Activated CD4-positive, alpha-beta T cell treated with anti-CD3 and anti-CD28 coated beads for 48 hours (primary cell): ENCODE measurements at places on chromosomes 2 and 18.

DNA sequence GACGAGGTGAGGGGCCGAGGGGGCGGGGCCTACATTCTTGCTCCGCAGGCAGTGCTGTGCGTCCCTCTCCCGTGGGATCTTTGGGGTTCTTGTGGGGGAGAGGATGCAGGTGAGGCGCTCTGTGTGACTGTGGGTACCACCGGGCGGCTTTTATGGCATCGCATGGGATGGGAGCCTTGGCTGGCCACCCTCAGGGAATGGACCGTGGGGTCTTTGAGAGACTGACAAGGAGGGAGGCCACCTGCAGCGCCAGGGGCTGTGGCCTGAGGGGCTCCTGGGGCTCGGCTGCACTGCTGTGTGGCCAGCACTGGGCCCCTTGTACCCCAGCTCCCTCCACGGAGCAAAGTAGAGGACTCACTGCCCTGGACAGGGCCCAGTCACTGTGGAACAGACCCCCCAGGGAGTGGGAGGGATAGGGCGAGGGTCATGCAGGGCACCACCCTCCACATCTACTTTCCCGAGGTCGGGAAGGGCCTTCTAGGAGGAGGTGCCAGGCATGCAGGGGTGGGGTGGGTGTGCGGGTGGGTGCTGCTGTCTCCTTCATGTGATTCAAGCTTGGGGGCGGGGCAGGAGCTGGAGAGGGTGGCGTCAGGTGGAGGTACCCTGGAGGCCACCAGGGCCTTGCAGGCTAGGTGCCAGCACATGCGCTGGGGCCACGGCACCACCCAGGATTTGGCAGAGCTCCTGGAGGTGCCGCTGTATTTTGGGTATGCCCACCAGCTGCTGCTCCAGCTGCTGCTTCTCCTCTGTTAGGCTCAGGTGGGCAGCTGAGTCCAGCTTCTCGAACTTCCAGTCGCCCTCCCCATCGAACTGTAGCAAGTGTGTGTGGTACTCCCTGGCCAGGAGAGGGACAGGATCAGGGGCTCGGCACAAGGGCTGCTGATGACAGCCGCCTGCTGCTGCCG is 1072.4 kb downstream of the RPIA start:
- DNase-seq = no peak

GRCh38 chr18:48037481-48038271 is 107.2 kb upstream of the SMAD2 start:
- no peak for DNase-seq

DNA sequence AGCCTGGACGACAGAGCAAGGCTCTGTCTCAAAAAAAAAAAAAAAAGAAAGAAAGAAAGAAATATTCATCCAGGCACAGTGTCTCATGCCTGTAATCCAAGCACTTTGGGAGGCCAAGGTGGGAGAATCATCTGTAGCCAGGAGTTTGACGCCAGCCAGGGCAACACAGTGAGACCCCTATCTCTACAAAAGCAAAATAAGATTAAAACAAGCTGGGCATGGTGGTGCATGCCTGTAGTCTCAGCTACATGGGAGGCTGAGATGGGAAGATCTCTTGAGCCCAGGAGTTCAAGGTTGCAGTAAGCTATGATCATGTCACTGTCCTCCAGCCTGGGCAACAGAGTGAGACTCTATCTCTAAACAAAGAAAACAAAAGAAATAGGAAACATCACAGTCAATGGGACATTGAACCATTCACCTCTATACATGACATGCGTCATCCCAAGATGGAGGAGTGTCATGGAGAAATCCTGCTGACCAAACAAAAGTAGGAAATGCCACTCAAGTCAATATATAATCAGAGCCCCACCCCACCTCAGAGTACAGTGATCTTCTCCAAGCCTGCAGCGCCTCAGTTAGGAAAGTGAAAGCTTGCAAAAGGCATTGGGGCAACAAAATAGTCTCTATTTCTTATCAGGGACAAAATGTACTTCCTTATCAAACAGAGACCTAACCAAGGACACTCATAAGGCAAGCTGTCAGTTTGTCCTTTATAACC is 9.8 kb downstream of the FEV start:
- DNase-seq = no peak

DNA sequence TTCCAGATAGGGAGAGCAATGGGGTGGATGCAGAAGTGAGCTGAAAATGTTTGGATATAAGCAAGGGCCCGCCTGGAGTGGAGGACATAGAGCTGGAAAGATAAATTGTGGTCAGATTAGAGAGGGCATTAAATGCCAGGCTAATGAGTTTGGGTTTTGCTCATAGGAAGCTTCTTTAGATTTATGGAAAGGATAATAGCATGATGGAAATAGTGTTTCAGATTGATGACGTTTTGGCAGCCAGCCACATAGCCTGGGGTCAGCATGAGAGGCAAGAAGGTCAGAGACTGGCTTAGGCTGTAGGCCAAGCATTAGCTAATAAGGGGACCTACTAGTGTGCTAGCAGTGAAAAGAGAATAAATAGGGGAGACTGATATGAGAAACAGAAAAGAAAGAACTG is 321.6 kb downstream of the STK39 start:
- DNase-seq = no peak

GRCh38 chr2:236526455-236527158 is 43.0 kb upstream of the ACKR3 start:
- no peak for DNase-seq

- DNase-seq = no peak
These were observed 15.2 kb upstream of the AGAP1 start for GRCh38 chr2:235478609-235479008.

- DNase-seq = no peak
These were observed 241.4 kb upstream of the MEX3C start for GRCh38 chr18:51438797-51439350.

GRCh38 chr2:17892770-17893534 is 14.5 kb downstream of the KCNS3 start:
- no peak for DNase-seq

DNA sequence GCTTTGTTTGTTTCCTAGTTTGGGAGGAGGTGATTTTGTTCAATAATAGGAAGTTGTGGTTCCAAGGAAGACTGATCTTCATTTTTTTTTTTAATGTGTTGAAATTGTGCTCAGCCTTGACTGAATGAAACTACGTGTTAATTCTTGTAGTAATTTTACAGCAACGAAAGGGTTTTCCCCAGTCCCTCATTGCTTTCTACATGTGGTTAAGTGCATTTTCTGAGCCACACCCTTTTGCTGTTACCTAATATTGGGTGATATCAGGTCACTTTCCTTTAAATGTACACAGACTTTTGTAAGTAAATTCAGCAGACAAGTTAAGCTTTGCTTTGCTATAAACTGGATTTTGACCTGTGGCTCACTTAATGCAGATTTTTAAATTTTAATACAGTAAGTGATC is 73.6 kb downstream of the OTX1 start:
- no peak for DNase-seq

GRCh38 chr2:120155308-120155707 is 67.9 kb downstream of the TMEM185B start:
- no peak for DNase-seq

DNA sequence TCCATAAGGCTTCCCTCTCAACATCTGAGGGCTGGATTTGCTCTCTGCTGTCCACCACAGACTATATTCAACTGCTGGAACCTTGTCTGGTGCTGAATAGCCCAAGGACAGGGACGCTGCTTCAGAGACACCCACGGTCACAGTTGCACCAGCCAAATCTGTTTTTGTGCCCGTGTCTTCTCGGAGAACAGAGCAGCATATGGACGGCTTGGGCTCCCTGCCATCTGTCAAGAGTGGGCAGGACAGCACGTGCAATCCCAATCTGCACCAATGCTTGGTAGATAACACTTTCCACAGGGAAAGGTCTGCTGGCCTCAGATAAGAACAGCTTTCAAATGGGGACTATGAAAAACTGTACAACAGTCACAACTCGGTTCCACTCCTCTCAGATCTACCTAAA is 466.1 kb downstream of the TGIF1 start:
- DNase-seq = no peak

DNA sequence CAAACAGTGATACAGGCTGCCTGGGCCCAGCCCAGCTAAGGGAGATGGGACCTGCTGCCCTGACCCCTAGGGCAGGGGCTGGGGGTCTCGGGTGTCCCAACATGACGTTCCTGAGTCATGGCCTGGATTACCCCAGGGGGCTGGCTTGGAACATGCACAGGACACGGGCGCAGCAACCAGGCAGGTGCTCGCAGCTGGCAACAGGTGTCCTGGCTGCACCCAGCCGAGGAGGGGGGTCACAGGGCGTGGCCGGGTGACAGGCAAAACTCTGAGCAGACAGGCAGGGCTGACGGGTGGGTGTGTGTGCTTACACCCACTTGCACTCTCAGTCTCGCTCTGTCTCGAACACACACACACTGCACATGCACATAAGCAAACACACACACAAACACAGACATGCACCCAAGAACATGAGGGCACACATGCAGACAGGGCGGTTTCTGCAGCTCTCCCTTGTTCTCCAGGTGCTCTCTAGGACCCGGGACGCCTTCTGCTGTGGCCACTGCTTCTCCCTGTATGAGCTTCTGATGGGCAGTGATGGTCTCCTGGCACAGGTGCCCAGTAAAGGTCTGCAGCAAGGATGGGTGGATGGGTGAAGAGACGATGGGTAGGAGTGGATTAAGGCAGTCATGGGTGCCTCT is 33.7 kb upstream of the TAF1B start:
- no peak for DNase-seq

GRCh38 chr2:605674-606608 is 71.3 kb downstream of the TMEM18 start:
- DNase-seq = no peak

- DNase-seq = no peak
These were observed 88.0 kb downstream of the AQP4 start for GRCh38 chr18:26777351-26778053.

DNA sequence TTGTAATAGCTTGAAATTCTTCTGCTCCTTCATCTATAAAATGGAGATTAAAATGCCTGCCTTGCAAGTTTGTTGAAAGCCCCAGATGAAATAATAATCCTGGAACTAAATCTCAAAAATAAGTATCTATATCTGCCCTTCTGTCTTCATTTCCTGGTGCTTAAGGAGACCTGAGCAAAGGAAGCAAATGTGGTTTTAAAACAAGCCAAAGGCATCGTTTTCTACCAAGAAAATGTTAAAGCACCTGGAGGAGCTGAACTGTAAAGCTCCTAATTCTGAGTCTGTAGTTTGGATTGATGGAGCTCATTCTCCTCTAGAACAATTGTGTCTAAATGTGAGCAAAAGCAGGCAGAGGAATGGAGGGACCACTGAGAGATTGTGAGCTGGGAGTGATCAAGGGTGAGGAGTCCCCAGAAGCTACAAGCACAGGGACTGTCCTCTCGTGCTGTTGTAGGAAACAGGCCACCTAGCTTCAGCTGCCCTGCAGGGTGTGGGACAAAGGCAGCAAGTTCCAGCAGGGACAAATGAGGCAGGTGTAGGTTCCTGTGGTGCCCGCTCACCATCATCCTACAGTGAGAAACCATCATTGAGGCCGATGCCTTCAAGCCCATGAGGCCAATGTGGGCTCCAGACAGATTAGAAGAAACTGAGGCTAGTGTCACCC is 420.7 kb upstream of the TRIB2 start:
- DNase-seq = no peak

DNA sequence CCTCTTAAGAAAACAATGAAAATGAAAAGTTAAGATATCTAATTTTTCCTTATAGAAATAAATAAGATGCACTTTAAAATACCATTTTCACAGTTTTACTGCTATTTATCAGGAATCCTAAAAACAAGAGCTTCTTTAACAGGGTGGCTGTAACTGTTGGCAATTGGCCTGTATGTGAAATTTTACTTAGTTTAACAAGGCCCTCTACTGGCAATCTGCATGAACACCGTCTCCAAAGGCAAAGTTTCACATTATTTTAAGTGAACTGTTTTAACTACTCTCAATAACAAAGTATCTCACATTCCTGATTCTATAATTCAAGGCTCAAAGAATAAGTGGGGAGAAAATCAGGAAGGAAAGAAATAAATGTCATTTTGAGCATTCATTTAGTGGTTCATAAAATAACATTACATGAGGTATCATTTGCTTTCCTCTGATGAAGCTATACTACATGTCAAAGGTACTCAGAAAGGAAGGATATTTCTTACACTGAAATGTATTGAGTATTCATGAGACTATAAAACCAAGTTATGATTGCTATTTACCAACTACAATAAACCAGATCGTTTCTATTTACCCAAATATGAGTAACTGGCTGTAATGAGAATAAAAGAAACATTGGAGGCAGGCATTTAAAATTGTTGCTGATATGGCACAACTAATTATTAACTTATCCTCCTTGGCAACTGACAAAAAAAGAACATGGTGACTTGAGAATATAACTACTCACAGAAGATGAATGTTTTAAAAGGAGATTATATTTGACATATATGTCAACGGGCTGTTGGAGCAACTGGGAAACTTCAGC is 7.0 kb downstream of the NCKAP5 start:
- DNase-seq = no peak

DNA sequence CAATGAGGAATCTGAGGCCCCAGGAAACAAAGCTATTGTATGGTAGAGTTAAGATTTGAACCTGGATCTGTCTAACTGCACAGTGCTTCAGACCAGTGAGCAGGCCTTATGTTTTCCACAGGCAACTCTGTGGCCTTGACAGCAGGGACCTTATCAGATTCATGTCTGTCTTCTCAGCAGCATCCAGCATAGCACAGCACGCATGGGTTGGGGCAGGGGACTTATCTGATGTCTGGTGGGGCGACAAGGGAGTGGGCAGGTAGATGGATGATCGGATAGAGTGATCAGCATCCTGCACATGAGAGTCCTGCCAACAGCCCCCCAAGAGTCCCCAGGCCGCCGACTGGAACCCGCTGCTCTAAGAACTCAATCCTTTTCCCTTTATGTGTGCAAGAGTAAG is 28.7 kb upstream of the KCNF1 start:
- DNase-seq = no peak

DNA sequence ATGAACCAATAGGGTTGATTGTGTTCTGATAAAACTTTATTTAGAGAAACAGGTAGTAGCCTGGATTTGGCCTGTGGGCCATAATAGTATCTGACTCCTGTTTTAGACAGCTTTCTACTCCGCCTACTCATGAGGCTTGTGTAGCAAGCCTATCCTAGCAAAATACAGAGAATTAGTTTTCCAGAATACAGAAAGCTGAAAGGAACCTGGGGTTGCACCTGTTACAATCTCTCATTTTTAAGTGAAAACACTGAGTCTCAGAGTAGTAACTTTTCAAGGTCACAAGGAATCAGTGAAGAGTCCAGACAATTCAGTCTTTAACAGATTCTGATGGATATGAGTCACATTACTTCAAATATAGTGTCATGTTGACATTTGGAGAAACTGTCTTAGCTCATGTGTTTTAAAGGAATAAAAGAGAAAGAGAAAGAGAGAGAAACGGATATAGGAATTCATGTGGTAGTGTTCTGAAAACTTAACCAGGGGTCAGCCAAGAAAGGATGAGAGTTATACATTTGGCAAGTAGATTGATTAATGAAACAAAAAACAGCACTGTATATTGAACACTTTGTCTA is 17.0 kb downstream of the ARHGAP28 start:
- DNase-seq = no peak

DNA sequence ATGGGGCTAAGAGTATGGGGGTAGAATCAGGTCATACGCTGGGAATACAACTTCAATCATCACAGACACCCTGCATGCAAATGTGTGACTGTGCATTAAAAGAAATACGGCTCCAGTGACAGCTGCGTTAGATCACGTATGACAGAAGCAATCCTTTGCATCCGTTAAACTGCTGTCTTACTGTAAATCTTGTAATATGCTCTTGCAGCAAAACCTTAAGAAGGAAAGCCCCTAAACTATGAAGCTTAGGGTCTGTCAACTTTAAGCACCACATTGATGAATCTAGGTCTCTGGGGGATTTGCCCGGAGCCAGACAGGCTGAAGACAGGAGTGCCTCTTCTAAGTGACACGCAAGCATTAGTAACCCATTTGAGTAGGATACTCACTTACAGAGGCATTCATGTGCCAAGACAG is 84.7 kb upstream of the EML6 start:
- no peak for DNase-seq
